ENCODE measurements at places on chromosomes 11 and 22.

- DNase-seq, result peak; percentile 13
Measured at GRCh38 chr11:91299980-91300379, 924.6 kb upstream of the FAT3 start.

GRCh38 chr22:38860283-38861169, 11.5 kb downstream of the CBX6 start:
- no peak for DNase-seq

DNA sequence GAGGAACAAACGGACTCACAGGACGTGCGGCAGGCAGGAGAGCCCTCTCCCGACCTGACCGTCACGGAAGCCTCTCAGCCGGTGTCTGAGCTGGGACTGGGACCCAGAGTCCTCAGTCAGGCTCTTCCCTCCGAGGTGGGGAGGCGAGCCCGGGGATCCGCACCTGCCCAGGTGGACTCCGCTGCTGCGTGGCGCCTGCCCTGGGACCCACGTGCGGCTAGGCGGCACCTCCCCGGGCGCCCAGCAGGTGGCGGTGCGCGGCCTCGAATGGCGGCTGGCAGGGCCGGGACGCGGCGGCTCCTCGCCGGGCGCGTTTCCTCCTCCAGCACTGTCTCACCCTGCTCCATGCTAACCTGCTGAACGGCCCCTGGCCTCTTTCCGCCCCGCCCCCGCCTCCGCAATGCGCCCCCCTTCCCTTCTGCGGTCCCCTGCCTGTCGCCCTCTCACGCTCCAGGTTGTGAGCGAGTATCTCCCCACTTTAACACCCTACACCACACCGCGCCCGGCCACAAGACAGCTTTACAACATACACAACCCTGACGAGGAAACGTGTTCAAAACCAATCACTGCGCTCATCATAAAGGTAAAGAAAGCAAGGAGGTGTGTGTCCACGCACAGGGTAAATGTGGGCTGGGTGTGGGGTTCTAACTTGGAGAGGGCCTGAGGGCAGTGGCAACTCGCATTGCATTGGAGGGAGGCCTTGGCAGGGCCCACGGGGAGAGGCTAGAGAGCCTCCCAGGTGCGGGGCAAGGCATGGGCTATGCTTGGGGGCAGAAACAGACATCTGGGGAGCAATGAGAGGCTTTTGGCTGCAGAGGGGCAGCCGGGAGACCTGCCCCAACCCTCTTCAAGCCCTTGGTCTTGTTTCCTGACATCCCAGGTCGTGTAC, 25.9 kb upstream of the ATXN10 start:
- DNase-seq, result peak; percentile 89

GRCh38 chr11:96061069-96061468, 137.2 kb upstream of the MTMR2 start:
- no peak for DNase-seq

DNA sequence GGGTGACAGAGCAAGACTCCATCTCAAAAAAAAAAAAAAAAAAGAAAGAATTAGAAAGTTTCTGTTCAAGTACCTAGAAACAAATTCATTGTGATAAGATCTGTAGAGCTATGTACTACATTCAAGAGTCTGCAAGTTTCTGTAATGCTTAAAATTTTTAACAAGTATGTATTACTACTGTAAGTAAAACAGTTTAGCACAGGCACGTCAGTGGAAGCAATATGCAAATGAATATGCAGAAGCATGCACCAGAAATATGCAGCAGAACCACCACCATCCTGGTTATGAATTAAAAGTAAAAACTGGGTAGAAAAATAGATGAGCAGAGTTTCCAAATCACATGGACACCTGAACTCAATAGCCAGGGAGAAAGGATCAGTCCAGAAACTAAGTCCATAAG, 19.3 kb downstream of the SBF2 start:
- no peak for DNase-seq

GRCh38 chr11:115645631-115646317, 141.6 kb upstream of the CADM1 start:
- peak; percentile 45 for DNase-seq

DNA sequence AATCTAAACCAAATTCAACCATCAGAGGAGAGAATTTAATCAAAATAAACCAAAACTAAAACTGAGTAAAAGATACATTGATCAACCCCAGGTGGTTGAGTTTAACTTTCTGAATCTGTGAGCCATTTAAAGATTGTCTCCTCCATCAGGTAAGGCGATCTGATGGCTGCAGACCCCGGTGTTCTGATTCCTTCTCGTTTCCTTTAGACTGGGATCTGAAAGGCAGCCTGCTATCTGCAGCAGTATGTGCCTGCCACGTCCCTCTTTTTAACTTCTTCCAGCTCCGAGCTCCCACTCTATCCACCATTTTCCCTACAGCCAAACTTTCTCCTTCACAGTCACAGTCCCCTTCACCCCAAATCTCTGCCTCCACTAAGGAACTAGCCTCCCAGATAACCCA, 66.1 kb upstream of the ARHGAP32 start:
- no peak for DNase-seq

- DNase-seq, result peak; percentile 58
Measured at GRCh38 chr11:10305262-10305963, 540 bp downstream of the ADM start.

GRCh38 chr11:20457934-20458680, 70.6 kb downstream of the PRMT3 start:
- no peak for DNase-seq

DNA sequence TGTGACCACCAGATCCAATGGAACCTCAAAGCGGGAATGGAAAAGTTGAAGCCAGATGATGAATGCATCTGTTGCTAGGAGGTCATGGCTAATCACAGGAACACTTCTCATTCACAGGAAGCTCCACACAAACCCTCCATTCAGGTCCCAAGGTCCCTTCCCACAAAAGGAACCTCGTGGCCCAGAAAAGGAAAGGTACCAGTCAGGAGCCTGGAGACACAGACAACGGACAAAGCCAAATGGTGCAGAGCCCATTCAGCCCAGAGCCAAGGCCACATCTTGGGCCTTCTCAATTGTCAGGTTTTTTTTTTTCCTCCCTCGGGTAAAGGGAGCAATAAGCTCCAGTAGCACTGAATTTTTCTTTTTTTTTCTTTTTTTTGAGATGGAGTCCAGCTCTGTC, 87.0 kb downstream of the FAM168A start:
- DNase-seq, result no peak

DNA sequence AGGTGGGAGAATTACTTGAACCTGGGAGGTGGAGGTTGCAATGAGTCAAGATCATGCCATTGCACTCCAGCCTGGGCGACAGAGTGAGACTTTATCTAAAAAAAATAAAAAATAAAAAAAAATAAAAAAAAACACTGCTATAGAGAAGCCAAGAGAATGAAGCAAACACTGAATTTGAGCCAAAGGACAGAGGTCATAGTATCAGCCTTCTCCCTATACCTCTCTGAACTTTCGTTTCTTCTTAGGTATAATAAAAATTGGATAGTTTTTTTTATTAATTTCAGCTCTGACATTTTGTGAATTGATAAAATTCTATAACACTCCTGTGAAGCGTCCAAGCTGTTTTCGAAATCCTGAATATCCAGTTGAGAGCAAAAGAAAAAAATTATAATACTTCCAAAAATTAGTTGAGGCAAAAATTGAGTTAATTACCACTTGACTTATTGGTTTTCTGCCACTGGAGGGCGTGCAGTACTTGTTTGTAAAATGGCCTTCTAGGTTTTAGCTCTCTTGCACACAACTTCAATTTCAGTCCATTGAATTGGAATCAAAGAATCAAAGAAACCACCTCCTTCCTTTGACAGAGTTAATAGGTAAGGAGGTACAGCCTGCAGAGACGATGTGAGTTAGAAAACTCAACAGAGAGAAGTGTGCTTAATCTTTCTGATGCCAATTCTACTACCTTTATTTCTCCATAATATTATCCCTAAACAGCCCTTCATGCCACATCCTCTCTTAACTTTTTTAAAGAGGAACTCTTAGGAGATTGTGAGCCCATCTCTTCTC, 143.2 kb downstream of the BBOX1 start:
- DNase-seq, result peak; percentile 81

DNA sequence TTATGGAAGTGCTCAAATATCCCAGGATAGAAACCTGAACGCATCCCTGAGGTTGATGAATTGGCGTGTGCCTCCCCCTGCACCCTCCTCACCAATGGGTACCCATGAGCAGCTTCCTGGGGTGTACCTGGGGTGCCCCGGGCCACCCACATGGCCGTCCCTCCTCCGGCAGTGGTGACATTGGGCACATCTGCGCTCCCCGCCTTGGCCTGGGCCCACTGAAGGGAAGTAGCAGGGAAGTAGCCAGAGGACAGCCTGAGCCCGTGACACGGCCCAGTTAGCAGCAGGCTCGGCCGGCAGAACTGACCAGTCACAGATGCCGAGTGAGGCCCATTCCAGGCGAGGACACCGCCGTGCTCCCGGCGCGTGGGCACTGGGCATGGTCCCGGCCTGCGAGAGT, 16.7 kb downstream of the MRPL23 start:
- no peak for DNase-seq
